8988T (cell line): ENCODE measurements at places on chromosomes 3 and 15.

GRCh38 chr3:113275929-113276750 is 64.8 kb downstream of the BOC start:
- no peak for DNase-seq

- no peak for DNase-seq
These were observed 128.6 kb upstream of the ADPGK start for GRCh38 chr15:72912121-72912520.

GRCh38 chr3:167973046-167973445 is 122.7 kb downstream of the GOLIM4 start:
- DNase-seq = no peak

- no peak for DNase-seq
These were observed 34.6 kb downstream of the FAM174B start for GRCh38 chr15:92620991-92621390.

GRCh38 chr3:148266341-148266740 is 431.4 kb upstream of the AGTR1 start:
- DNase-seq = no peak

GRCh38 chr3:106288781-106289180 is 420.0 kb upstream of the CBLB start:
- DNase-seq = no peak

- no peak for DNase-seq
These were observed 17.8 kb upstream of the ABHD2 start for GRCh38 chr15:89070197-89071124.

DNA sequence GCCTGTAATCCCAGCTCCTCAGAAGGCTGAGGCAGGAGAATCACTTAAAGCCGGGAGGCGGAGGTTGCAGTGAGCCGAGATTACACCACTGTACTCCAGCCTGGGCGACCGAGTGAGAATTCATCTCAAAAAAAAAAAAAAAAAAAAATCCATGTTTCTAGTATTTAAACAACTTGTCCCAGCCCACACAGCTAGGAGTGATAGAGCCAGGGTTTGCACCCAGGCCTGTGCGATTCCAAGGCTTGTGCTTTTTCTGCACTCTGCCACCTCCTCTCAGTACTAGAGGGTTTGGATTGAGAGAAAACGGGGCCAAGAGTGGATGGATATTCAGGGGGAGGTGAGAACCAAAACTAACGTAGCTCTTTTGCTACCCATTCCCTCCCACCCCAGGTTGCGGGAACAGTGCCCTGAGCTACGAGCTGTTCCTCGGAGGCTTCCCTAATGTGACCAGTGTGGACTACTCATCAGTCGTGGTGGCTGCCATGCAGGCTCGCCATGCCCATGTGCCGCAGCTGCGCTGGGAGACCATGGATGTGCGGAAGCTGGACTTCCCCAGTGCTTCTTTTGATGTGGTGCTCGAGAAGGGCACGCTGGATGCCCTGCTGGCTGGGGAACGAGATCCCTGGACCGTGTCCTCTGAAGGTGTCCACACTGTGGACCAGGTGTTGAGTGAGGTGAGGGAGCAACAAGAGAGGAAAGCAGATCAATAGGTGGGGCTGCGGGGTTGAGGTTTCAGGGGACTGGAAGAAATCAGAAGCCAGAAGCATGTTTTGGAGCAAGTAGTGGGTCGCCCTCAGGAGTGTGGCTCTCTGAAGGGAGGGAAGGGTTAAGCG is 4.1 kb downstream of the CAMK2N2 start:
- peak; percentile 27 for DNase-seq

DNA sequence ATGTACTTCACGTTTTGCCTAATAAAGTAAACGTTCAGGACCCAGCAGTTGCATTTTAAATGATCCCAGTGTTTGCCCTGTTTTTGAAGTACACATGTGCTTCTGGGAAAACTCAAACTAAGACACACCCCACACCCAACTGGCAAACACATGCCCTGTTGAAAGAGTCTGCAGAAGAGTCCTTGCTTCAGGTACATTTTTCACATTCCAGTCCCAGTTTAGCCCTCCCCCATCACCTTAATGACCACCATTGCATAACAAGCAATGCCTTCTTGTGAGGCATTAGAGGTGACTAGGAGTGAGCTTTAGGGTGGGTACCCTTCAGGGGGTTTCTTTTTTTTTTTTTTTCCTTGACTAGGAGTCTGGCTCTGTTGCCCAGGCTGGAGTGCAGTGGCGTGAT is 322.3 kb downstream of the CNTN4 start:
- DNase-seq = no peak
